ENCODE measurements at places on chromosomes 12 and 14.

DNA sequence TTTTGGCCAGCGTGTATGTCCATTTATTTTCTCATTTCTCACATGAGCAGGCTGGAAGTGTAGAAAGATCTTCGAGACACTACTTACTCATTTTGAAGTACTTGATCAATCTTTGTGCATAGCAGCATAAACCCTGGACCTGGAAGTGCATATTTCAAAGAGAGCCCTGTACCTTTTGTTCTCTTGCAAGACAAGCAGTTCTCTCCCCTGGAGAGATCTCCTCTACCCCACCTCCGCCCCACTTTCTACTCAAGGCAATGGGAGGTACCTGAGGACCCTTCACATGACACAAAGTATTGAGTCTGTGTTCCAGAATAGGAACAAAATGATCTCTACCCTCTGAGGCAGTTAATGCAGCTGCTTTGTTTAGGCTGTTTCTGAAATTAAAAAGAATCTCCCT is 27.4 kb upstream of the RASSF3 start:
- no peak for DNase-seq

DNA sequence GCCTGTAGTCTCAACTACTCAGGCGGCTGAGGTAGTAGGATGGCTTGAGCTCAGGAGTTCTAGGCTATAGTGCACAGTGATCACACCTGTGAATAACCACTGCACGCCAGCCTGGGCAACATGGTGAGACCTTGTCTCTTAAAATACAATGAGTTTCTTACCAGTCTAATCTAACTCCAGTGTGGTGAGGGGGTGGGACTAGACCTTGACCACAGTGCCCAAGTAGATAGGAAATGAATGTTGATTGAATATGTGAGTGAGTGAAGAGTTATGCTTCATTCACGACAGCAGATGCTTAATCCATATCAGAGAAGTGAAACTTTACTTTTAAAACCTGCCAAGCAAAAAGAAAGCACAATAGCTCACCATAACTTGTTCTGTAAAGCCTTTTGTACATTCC is 11.2 kb upstream of the AK7 start:
- DNase-seq: no peak

GRCh38 chr12:48957141-48958048 is at the start of gene ARF3:
ARF3 (minus strand) TSS chr12:48957487; CDS start chr12:48941095, 16,392 bp downstream.
- DNase-seq: peak; percentile 74

DNA sequence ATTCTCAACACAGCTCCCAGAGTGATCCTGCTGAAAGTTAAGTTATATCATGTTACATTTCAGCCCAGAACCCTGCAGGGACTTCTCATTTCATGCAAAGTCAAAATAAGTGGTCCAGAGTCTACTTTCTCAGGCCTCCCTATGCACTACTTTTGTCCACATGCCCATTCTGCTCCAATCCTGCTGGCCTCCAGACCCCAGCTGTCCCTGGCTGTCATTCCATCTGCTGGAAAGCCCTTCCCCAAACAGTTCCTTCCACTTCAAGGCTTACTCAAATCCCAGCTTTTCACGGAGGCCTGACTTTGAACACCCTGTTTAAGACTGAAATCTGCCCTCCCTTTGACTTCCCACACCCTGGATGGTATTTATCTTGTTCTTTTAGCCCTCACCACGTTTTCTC is 109.8 kb upstream of the DNM1L start:
- DNase-seq: no peak

GRCh38 chr12:57738661-57739237 is at the start of gene AGAP2:
AGAP2 (minus strand) TSS chr12:57738742; CDS start chr12:57738246, 496 bp downstream.
- peak; percentile 12 for DNase-seq

All from astrocyte (in vitro differentiated cells and primary cell).